ENCODE measurements at places on chromosomes 5 and 9.

GRCh38 chr9:127788337-127789011, 2.6 kb downstream of the CDK9 start:
- no peak for DNase-seq

- DNase-seq = no peak
Measured at GRCh38 chr5:166045961-166046360, 2245.5 kb upstream of the WWC1 start.

GRCh38 chr5:38551030-38552017, 5.1 kb downstream of the LIFR start:
- DNase-seq = no peak

DNA sequence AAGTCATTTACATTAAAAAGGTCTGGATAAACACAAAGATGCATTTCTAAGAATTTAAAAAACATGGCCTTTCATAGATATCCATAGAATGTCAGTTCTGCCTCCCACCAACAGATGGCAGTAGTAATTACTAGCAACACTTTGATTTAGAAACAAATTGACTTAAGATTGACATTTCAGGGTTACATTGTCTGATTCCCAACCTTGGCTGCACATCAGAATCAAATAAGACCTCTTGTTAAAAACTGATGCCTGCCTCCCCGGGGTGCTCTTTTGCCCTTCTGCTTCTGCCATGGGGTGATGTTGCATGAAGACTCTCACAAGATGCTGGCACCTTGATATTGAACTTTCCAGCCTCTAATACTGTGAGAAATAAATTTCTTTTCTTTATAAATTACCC, 146.2 kb upstream of the GPR151 start:
- no peak for DNase-seq

DNA sequence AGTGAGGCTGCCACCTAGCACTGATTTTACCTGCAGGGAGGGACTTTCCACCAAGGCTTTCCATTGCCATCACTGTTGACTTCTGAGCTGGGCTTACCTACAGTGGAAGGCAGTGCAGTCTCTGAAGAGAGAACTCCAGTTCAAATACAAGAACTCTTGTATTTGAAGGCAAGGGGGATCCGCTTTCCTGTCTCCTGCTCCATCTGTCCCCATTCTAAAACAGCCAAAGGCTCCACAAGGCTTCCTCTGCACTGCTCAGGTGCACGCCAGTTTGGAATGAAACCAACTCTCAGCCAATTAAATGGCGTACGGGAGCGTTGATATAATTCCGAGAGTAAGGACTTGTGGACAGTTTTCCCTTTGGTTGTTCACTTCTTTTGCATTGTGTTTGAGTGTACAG, 66.0 kb upstream of the CXCL14 start:
- DNase-seq = no peak

GRCh38 chr5:34620185-34620584, 35.9 kb upstream of the RAI14 start:
- DNase-seq = no peak

- DNase-seq = no peak
Measured at GRCh38 chr5:83378624-83379289, 92.8 kb upstream of the VCAN start.

Data from activated naive CD8-positive, alpha-beta T cell treated with anti-CD3 and anti-CD28 coated beads, Interleukin-2, amount 10 ng/mL, durations not matched to agents 7 days and 5 days (primary cell).